ENCODE measurements at places on chromosomes 6 and 20.

DNA sequence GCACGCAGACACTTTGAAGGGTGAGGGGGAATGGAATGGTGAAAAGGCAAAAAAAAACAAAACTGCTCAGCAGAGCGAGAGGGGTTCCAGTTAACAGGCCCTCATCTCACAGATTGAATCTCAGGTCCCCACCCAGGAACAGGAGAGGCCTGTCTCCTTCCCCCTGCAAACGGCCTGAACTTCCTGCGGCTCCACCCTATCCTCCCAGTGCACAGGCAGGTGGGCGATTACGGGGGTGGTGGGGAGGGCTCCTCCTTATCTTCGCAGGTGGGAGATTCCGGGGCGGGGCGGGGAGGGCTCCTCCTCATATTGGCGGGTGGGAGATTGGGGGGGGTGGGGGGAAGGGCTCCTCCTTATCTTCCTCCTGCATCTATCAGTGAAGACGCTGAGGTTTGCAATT, 129.0 kb downstream of the SOX4 start:
- DNase-seq = no peak

DNA sequence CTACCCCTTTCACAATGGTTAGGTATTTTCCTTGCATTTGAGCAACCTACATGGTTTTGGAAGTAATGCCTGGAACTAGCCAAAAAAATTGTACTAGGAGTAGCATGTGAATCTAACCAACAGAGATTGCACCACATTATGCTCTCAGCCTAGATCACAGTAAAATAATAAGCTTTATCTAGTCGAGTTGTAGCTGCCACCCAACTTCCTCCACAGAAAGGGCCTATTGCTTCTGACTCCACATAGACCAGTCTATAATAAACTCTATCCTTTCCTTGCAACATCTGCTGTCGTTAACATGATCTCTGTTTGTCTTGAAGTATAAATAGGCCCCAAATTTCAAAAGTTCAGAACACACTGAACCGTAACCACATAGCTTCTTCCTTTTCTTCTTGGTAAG, 375.5 kb downstream of the PKHD1 start:
- no peak for DNase-seq

DNA sequence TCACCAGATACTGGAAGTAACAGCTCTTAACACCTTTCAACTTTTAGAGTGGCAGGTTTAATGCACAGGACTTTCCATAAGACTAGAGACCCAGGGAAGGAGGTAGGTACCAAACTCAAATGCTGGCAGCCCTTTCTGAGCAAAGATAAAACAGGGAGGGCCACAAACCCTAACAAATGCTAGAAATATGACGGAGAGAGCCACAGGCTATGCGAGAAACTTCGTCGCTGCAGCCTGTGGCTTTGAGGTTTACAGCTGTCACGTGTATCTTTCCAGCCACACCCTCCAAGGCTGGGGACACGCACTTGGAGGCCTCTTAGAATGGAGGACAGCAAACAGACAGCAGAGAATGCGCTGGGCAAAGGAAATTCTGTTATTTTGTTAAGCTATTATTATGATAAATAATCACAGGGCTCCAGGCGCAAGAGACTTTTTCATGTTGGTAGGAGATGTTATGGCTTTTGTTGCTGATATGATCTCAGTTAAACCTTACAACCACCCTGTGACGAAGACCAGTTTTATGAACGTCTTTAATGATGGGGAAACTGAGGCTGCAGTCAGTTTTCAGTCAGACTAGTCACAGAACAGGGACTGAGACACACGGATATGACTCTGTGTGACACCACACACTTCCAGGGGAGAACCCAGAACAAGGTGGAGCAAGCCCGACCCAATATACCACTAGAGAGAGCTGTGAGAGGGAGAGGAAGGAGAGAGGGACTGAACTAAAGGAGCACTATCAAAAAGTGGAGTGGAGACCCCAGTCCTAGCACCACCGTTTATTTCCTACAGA, 2.0 kb downstream of the TRAM2 start:
- DNase-seq = peak; percentile 34

- DNase-seq = no peak
Observed at GRCh38 chr6:56713254-56713672, 70.6 kb upstream of the DST start.

- no peak for DNase-seq
Observed at GRCh38 chr6:28900577-28901256, 23.1 kb downstream of the TRIM27 start.

DNA sequence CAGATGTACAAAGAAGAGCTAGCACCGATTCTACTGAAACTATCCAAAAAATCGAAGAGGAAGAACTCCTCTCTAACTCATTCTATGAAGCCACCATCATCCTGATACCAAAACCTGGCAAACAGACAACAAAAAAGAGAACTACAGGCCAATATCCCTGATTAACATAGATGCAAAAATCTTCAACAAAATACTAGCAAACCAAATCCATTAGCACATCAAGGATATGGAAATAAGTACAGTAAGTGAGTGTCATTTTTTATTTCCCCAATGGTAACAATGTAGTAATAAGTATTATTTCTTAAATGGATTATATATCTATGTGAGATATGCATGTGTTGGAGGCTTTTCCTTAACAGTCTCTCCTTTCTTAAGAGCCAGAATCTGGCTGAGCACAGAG, 134.5 kb upstream of the SMLR1 start:
- no peak for DNase-seq

DNA sequence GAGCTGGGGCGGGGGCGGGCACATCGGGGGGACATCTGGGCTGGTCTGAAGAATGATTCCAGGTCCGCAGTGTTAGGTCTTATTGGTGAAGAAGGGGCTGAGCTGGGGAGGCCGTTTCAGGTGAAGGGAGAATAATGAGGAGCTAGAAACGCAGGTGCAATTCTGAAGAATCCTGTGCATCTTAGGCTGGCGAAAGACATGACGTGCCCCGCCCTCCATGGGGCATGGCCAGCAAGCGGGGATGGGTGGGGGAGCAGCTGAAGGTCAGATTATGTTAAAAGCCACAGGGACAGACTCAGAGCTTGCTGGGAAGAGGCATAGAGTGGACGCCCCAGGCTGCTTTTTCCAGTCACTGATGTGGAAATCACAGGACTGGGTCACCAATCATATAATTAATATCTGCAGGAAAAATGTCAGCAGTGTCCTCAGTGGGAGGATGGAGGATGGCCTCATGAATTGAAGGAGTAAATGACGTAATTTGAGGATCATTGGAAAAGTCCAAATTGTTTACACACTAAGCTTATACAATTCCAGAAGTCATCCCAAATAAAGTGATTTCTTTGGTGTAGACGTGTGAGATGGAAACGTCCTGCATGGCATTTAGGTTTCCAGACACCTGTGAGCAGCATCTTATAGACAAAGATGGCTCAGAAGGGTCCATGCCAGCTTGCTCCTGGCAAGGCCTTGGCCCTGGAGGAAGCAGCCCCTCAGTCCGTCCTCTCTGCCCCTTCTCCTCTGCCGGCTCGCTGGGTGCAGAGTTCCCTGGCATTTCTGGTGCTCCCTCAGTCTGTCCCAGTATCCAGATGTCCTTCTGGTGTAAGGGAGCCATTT, 109.6 kb upstream of the FRMD1 start:
- DNase-seq = no peak

- no peak for DNase-seq
Observed at GRCh38 chr6:65182681-65183080, 524.3 kb downstream of the EYS start.

DNA sequence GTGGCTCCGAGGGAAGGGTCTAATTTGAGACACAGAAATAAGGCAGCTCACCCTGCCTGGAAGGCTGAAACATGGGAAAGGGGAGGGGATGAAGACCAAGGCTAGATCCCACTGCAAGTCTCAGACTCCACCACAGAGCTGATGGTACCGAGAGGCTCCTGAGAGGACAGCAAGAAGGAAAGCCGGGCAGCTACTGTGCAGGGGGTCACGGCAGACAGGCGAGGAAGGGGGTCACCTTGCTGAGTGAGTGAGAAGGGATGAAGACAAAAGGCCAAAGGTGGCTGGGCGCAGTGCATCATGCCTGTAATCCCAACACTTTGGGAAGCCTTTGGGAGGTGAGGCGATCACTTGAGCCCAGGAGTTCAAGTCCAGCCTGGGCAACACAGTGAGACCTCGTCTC, 100.7 kb downstream of the ATP9A start:
- no peak for DNase-seq

GRCh38 chr6:30129265-30130178, 6.4 kb upstream of the TRIM40 start:
- no peak for DNase-seq

GRCh38 chr20:56483970-56484369, 15.5 kb downstream of the RTF2 start:
- no peak for DNase-seq
